Panc1 (cell line): ENCODE measurements at places on chromosomes 5 and 9.

- DNase-seq = no peak
Measured at GRCh38 chr9:87294126-87294525, 203.5 kb upstream of the DAPK1 start.

- DNase-seq = no peak
Measured at GRCh38 chr5:103487218-103487617, 75.4 kb downstream of the NUDT12 start.

DNA sequence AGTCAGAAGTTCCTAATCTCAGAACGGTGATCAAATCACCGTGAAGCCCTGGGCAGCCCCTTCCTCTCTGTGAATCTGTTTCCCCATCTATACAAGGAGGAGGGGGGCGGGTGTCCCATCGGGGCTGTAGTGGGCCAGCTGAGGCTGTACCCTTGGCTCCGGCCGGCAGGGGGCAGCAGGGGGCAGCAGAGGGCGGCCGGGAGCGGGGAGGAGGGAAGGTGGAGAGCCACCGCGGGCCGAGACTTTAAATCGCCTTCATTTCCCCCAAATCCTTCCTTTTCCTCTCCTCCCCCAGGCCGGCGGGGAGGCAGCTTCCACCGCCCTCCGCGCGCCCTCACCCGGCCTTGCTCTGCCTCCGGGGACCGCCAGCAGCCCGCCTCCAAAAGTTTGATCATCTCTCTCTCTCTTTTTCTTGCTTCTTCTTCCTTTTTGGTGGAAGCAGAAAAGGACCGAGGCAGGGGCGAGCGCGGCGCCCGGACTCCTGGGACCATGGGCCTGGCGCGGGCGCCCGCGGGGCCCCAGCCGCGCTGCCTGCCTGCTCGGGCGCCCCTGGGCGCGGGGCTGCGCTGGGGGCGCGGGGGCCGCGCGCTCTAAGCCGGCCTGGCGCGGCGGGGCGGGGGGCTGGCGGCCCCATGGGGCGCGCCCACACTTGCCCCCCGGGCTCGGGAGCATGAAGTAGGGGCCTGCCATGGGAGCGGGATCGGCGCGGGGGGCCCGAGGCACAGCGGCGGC, at the start of gene COL27A1:
Gene COL27A1 (plus strand): TSS at position 275 of the 732 bp plus-strand sequence. CDS start 414 bp downstream, at position 689.
- DNase-seq = no peak

DNA sequence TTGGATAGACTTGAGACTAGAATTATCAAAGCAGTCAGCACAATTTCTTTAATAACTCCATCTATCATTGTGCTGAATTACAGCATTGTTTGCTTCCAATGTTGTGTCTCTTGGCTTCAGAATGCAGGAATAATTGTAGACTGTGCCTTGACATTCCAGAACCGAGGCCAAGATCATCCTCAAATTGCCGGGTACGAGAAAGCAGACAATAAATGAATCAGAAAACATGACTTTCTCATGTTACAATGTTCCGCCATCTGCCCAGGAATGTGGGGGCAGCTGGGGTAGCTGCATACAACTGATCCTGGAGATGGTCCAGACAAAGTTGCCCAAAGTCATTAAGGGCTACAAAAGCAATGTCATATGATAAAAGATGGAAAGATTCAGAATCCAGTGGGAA, 206.2 kb upstream of the SGCD start:
- no peak for DNase-seq

DNA sequence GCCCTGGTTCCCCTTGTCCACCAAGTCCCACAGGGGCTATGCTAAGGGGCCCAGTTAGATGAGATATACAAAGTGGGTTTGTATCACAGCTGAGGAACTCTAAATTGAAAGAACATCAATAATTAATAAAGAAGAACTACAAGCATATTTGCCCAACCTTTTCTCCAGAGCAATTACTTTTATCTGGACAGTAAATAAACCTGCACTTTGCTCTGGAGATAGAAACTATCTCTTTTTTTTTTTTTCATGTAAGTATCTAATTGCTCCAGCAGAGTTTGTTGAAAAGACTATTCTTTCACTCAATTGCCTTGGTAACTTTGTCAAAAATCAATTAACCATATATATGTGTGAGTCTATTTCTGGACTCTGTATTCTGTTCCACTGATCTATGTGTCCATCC, 6.0 kb upstream of the CDKN2AIPNL start:
- DNase-seq = no peak

GRCh38 chr9:5489630-5490490, 20.5 kb upstream of the PDCD1LG2 start:
- no peak for DNase-seq
